ENCODE measurements at places on chromosomes 2 and 18.

GRCh38 chr2:131010566-131010965 lies 82.7 kb downstream of the FAM168B start:
- DNase-seq: no peak

DNA sequence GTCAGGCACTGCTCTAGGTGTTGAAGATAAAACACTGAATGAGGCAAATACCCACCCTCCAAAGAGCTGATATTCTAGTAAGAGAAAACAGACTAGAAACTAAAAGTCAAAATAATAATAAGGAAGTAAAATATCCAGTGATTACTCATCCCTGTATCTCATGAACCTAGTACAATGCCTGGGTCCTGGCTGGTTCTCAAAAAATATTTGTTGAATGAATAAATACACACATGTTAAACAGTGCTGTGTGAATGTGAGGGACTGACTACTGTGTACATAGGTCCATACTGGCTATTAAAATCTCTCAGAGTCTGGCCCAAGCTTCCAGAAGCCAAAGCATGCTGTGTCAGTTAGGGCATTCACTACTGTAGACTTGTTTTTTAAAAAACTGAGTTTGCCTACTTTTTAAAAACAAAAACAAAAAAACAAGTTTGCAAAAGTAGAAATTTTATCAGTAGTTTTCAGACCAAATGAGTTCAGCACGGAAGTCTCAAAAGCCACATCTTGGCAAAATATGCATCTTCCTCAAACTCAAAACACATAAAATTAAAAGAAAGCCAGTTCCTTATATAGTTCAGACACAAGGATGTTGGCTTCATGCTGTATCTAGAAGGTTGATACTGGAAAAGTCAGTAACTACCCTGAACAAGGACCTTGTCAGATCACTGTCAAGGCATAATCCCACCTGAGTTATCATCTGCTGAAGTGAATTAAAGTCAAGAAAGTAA lies 136.2 kb downstream of the THADA start:
- DNase-seq: no peak

DNA sequence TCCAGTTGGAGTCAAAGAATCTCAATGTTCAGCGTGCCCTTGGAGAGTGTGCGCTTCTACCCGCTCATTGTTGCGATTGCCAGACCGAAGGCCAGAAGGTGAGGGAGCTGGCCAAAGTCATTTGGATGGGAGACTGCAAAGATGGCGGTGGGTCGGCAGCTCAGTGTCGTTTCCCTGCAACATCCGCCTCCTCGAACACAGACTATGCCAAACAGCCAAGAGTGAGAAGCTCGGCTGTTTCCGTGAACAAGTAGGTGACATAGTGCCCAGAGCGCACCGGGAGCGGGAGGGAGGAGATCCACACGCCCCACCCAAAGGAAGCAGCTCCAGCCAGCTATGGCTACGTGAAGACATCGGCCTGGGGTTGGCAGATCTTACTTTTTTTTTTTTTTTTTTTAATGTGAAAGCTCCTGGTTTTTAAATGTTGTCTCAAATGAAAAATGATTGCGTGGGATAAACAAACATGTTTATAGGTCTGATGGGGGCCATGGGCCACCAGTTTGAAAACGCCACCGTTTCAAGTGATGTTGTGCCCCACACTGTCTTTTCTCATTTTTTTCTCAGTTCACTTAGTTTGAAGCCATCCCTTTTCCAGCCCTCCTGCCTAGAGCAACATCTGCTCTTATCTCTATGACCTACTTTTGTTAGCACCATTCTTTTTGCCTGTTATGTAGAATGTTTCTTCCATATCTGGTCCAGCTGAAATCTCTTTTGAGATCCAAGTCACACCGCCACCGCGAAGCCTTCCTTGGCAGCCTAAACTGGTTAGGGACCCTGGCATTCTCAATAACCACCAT lies 682.4 kb downstream of the RNF144A start:
- DNase-seq: no peak

DNA sequence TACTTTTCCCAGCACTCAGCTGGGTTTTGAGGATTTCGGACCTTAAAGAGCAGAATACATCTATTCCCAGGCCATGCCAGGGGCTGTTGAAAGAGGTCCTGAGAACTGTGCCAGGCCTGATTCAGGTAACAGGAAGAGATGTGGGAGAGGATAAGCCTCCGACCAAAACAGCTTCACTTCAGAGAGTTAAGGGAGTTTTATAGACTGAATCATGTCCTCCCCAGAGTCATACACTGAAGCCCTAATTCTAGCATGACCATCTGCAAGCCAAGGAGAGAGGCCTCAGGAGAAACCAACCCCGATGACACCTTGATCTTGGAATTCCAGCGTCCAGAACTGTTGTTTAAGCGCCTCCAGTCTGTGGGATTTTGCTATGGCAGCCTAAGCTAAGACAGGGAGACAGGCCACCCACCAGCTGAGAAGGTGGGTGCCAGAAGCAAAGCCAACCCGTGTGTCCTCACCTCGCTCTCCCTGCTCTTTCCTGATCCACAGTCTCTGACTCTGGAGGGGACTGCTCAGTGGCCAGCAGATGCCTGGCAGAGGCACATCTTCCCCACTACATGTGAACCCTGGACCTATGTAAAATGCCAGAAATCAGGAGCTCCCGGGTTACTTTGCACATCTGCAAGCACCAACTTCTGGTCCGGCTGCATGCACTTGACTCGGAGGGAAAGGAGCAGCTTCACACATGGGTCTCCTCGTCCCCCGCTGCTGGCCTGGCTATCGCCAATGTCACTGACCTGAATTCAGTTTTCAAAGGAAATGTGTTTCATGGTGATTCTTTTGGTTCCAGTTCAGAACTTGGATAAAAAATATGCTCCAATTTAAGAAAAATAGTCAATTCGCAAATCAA lies 116.8 kb upstream of the EPC2 start:
- DNase-seq: no peak

DNA sequence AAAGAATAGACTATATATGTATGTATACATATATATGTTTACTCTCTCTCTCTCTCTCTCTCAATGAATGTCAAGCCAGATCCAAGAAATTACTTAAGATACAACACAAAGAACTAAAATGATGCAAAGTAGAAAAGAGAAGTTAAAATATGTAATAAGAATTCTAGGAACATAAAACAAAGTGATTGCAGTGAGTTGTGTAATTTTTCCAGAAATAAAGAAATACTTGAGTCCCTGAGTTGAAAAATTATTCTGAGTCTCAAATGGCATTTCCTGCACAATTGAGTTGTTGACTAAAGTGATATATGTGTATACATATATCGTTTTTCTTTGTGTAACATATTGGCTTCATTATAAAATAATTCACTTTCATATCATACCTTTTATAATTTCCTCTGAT lies 262.4 kb downstream of the INSIG2 start:
- DNase-seq: no peak

GRCh38 chr2:144825331-144826020 lies 305.6 kb upstream of the ZEB2 start:
- DNase-seq: no peak

- DNase-seq: no peak
Measured at GRCh38 chr2:118687698-118688097, 159.8 kb downstream of the EN1 start.

- DNase-seq: no peak
Measured at GRCh38 chr2:202147775-202148174, 74.7 kb downstream of the KIAA2012 start.

DNA sequence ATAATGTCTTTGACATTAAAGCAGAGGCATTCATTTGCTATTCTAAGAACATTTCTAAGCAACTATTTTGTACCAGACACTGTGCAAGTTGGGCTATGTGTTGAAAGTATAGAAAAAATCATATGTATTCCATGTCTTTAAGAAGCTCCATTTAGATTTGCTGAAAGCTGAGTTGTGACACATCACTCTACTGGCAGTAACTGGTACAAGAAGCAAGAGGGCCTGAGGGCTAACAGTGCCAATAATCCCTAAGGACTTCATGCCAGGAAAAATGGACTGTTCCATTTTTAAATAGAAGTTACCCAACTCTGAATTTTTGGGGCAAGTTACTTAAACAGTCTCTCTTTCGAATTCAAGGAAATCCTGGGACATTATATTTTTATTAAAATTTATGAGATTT lies 178.7 kb downstream of the SRBD1 start:
- DNase-seq: no peak

Measured in stimulated activated CD4-positive, alpha-beta T cell treated with anti-CD3 and anti-CD28 coated beads, Interleukin-12 subunit alpha, Interleukin-12 subunit beta, amount 100 ng/mL, for 24 hours (primary cell).